ENCODE measurements at places on chromosomes 5 and 9.
A peak's percentile ranks its signal among the peaks of the same experiment; 100 is the strongest.

DNA sequence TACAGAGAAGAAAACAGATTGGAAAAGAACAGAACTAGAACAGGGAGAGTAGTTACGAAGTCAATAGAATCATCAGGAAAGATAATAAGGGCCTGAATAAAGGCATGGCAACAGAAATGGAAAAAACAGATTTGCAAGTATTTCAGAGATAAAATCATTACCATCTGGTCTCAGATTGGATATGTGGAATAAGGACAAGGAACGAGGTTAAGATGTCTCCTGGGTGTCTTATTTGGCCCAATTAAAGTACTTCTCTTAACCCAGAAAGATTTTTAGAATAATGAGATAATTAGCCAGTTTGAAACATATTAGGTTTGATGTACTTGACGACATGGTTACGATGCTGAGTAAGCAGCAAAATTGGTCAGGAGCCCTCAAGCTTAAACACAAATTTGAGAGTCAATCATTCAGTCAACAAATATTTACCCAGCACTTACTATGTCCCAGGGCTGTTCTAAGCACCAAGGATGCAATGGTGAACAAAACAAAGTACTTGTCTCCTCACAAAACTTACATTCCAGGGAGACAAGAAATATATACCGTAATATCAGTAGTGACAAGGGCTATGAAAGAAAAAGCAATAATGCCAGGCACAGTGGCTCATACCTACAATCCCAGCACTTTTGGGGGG lies 18.3 kb downstream of the RICTOR start:
- DNase-seq: no peak

DNA sequence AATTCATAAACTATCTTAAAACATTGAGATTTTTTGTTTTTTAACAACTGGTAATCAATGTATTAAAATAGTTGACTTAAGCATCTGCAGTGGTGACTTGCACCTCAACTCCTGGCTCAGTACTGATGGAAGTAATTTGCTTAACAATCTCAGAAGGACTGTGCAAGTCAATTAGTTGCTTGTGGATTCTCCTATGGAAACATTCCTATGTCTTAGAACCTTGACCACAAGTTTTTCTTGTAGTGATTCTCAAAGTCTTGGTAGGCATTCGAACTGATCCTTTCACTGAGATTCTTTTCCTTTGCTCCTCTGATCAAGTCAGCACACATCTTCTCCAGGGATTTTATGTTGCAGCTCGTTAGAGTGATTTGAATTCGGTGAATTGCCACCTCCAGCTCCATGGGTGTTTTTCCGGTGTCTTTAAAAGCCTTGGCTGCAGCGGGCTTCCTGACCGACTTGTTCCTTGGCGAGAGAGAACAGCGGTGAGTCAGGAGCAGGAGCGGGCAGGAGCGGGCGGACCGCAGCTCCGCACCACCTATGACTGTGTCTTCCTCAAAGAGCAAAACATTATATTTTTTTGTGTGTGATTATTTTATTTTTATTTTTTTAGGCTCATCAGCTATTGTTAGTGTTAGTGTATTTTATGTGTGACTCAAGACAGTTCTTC lies 21.1 kb downstream of the HMGXB3 start:
- DNase-seq: no peak

GRCh38 chr5:10745133-10745532 lies 15.9 kb downstream of the DAP start:
- peak; percentile 42 for DNase-seq

DNA sequence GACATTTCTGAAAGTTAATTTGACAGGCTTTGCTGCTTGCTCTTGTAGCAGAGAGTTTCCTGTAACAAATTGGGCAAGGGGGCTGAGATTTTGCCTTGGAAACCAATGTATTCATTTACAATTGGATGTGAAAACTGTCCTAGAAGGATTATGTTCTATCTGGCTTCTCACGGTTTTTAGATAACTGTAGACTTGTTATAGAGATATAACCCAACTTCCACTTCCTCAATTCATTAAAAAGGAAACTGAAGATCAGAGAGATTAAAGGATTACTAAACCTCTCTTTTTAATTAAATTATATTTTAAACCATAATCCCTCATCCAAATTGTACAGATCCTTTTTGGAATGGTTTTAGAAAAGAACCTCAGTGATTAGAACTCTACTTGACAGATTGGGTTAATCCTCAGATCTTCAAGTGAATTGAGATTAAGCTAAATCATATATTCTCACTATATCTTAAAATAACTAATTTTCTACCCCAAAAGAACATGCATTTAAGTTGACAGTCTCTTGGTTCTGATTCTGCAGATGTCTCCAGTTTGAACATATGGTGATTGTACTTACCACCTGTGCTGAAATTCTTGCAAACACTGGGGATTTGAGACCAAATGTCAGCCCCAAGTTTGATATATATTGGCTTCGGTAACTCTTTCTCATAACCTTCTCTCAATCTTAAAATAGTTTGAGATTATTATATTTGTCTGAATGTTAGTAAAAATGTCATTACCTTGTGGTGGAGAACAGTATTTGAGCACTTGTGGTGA lies 130.1 kb upstream of the C9orf72 start:
- no peak for DNase-seq

GRCh38 chr5:44390351-44390750 lies 1.1 kb upstream of the FGF10 start:
- DNase-seq: no peak

DNA sequence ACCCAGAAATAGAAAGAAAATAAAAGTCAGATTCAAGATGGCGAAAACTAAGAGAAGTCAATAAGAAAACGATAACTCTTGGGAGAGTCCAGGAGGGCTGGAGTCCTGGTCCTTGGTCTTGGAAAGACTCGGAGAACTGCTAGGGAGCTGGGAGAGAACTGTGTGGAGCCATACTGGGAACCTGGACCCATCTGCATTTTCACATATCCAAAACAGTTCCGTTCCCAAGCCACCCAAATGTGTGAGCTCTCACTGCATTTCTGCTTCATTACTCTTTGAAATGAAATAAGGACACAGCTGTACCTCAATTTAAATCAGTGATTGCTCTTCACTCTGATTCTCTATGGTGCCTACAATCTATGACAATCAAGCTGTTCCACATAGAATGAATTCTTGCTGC lies 68.1 kb upstream of the CER1 start:
- DNase-seq: no peak

GRCh38 chr5:116738239-116738614 lies 163.6 kb upstream of the SEMA6A start:
- no peak for DNase-seq

- no peak for DNase-seq
Measured at GRCh38 chr5:1285141-1285540, 9.7 kb downstream of the TERT start.

DNA sequence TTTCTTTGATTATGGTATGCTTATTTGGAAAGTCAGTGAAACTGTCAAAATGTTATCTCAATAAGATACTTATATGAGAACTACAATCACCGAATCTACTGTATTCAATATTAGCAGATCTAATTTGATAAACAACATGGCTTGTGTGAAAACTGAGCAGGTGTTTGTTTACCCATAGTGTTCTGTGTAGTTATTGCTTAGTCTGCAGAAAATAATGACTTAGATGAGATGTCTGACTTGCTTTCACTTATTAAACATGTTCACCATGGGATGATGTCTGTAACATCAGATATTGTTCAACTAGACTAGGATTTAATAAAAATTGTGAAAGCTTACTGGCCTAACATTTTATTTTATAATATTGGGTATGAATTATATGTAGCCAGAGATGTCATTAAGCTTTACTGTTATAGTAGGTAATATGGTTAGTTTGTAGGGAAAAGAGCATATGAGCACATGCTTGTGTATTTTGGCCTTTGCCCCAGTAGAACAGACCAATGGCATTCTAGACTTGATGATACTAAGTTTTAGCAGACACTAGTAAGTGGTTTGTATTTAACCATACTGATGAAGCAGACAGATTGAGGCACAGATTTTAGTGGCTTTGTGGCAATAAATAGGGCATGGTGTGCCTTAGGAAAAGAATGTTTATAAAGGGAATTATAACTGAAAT lies 16.4 kb downstream of the SUB1 start:
- no peak for DNase-seq

- no peak for DNase-seq
Measured at GRCh38 chr9:10443868-10444204, 169.0 kb downstream of the PTPRD start.

DNA sequence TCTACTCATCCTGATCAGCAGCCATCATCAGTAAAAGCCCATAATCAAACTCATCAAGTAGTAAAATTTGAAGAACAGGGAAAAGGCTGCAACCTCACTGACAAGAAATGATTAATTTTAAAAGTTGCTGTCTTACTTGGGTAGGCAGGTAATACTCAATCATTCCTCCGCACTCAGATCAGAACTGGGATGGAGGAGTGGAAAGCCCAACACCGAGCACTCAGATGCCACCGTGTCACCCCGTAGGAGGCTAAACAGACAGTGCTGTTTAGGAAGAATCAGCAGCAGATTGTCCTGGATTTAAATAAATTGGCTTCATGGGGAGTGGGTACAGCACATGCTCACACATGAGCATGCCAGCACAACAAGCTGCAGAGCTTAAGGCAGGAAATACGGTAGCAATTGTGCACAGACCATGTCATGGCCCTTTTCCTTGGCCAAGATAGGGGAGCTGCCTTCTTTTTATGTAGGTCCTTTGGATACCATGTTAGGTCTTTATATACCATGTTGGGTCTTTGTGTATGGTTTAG lies 92.6 kb upstream of the CDH6 start:
- DNase-seq: no peak

GRCh38 chr5:68757006-68757405 lies 336.8 kb upstream of the SLC30A5 start:
- no peak for DNase-seq

GRCh38 chr5:91699429-91699828 lies 316.3 kb upstream of the ARRDC3 start:
- no peak for DNase-seq

- no peak for DNase-seq
Measured at GRCh38 chr5:128825826-128826225, 139.5 kb upstream of the SLC27A6 start.

GRCh38 chr5:56054666-56055065 lies 59.9 kb upstream of the IL6ST start:
- DNase-seq: no peak

- no peak for DNase-seq
Measured at GRCh38 chr5:66222455-66222854, 78.4 kb downstream of the SREK1 start.

DNA sequence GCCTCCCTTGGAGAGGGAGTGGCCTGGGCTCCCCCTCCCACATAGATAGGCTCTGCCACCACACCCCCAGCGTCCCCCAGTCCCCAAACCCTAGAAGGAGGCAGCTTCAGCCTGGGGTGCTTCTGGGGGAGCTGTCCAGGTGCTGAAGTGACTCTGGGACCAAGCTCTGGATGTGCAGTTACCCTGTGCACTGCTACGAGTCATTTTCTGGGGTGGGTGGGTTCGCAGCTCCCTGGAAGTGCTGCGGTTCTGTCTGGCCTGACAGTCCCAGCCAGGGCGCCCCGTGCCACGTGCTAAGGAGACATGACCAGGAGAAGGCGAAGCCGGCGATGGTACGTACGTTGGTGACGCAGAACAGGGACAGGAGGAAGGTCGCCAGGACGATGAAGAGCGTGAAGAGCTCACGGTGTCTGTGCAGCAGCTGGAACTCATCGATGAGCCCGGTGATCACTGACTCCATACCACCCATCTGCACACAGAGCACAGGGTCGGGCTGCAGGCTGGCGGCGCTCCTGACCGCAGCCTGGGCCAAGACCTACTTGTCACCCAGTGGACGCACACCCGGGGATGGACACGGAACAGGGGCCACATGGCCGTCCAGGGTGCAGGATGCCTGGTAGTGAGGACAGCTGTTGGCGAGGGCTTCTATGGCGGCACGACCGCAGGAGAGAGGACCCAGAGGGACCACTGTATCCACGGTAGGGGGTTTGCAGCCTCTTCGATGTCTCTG lies 35.7 kb downstream of the SLC6A3 start:
- no peak for DNase-seq

GRCh38 chr9:117363006-117363405 lies 51.9 kb downstream of the ASTN2 start:
- DNase-seq: no peak

Measured in foreskin melanocyte (primary cell).